CD4-positive, CD25-positive, alpha-beta regulatory T cell (primary cell): ENCODE measurements at places on chromosomes 3 and 15. TPM values are rescaled to one million over a fixed set of nuclear protein-coding genes. Genes with fewer than 3 reads are reported as not detected.

Gene ARHGEF3
- polyA plus RNA-seq, result 87.8 TPM

Gene MOBP
- not detected for polyA plus RNA-seq

Gene CYFIP1
- 2.0 TPM for polyA plus RNA-seq

Gene GOLGA6A
- not detected for polyA plus RNA-seq

Gene COL7A1
- not detected for polyA plus RNA-seq
